ENCODE measurements at places on chromosomes 13 and 19.

DNA sequence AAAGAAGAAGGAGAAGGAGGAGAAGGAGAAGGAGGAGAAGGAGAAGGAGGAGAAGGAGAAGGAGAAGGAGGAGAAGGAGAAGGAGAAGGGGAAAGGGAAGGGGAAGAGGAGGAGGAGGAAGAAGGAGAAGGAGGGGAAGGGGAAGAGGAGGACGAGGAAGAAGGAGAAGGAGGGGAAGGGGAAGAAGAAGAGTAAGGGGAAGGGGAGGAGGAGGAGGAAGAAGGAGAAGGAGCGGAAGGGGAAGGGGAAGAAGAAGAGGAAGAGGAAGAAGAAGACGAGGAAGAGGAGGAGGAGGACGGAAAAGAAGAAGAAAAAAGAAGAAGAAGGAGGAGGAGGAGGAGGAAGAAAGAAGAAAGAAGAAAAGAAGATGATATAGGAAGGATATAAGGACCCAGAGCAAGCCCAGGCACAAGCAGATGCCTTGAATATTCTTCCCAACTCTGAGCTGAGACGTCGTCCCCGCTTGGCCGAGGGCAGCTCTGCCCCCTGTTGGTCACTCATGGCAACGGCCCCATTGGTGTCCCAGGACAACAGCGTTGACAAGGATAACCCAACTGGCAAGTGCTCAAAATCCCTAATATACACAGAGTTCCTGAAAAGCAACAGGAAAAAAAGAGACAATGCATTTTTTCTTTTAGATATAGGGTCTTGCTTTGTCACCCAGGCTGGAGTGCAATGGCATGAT lies 30.6 kb upstream of the IGSF23 start:
- no peak for DNase-seq

DNA sequence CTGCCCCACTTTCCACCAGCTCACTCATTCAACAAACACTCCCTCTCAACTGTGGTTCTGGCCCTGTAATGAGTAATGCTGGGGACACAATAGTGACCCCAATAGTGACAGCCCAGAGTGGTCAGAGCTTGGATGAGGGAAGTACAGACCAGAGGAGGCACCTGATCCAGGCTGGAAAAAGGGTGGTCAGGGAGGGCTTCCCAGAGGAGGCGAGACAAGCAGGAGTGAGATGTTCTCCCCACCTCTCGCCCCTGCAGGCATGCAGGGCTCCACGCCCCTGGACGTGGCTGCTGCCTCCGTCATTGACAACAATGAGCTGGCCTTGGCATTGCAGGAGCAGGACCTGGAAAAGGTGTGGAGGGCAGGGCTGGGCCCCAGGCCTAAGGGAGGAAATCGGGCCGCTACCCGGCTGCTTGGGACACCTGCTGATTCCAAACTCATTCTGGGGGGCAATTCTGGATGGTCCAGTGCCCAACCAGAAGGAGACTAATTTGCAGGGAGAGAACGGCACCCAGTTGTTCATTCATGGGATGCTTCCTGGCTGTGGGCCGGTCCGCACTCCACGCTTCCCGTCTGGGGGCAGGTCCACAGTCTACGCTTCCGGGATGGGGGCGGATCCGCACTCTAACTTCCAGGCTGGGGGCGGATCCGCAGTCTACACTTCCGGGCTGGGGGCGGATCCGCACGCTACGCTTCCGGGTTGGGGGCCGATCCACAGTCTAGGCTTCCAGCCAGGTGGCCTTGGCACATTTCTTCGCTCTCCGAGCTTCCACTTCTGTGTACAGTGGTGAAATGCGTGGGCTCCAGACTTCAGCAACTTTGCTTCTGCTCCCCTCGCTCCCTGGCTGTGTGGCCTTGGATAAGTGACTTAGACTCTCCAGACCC lies 63.4 kb downstream of the RYR1 start:
- no peak for DNase-seq

DNA sequence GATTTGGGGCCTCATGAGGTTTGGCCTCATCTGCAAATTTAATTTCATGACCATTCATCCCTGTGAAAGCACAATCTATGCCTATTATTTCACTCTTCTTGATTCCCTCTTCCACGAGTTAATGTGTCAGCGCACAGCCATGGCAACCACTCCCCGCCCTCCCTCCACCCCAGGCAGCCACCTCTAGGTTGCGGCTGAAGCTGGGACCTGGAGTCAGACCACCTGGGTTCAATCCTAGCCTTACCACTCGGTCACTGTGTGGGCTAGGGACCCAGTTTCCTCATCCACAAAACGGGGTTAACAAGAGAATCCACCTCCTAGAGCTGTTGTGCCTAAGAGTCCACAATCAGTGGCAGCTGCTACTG lies 9.8 kb downstream of the CHST8 start:
- DNase-seq, result no peak

GRCh38 chr13:43132257-43132656 lies 108.9 kb downstream of the DNAJC15 start:
- DNase-seq, result peak; percentile 8

- DNase-seq, result no peak
Measured at GRCh38 chr19:28420811-28421550, 792.0 kb downstream of the UQCRFS1 start.

GRCh38 chr13:26616126-26616525 lies 58.6 kb downstream of the WASF3 start:
- no peak for DNase-seq

GRCh38 chr13:43061496-43062280 lies 38.3 kb downstream of the DNAJC15 start:
- no peak for DNase-seq

DNA sequence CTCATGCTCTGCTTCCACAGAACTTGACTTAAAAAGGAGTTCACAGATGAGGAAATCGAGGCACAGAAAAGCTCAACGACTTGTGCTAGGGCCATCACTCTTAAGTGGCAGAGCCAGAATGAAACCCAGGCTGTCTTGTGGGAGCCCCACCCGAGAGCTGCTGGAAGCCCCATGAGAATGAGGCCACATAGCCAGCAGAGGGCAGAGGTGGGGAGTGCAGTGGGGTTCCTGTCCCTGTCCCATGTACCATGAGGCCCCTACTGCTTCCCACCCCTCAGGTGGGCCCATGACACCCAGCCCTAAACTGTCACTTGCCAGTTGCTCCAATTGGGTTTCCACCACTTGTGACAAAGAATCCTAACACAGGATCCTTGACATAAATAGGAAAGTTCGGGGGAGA lies 175.9 kb downstream of the IRS2 start:
- no peak for DNase-seq

DNA sequence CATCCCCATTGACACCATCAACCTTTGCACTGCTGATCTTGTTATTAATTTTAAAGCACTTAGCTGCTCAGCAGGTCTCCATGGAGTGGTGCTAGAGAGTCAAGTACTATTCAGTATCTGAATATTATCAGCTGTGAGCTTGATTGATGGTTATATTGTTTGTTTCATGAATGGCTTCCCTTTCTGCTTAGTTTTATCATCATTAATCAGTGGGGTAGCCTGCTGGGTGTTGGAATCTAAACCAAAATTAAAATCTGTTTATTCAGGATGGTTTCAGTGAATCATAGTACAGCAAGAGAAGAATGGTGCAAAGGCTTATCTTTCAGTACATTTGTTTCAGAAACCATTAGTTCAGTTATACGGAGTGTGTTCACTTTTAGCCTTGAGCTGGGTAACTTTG lies 42.5 kb upstream of the SCEL start:
- DNase-seq, result no peak

- no peak for DNase-seq
Measured at GRCh38 chr19:1653300-1653628, 849 bp upstream of the TCF3 start.

- DNase-seq, result no peak
Measured at GRCh38 chr13:23020246-23020843, 160.4 kb upstream of the SGCG start.
